OCI-M1 (cell line): ENCODE measurements at places on chromosomes 11 and 22.

- DNase-seq = no peak
These were observed 72.1 kb upstream of the TENM4 start for GRCh38 chr11:79512706-79513469.

- no peak for DNase-seq
These were observed 1.8 kb downstream of the RCN1 start for GRCh38 chr11:32092581-32093170.

DNA sequence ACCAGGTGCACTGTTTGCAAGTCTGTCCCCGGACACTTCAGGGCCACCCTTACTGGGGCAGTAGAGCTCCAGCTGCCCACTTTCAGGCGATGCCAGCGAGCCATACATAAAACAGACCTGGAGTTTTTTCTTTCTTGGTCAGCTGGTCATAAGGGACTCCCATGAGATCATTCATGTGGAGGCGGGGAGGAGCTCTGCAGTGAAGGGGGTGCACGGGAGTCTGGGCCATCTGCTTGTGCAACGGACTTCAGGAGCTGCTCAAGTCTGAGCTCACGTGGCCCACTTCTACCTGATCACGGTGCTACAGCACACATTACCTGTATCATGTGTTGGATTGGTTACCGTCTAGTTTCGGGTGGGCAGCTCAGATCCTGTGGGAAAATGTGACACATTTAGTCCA, 9.2 kb upstream of the MRGPRF start:
- DNase-seq = no peak

DNA sequence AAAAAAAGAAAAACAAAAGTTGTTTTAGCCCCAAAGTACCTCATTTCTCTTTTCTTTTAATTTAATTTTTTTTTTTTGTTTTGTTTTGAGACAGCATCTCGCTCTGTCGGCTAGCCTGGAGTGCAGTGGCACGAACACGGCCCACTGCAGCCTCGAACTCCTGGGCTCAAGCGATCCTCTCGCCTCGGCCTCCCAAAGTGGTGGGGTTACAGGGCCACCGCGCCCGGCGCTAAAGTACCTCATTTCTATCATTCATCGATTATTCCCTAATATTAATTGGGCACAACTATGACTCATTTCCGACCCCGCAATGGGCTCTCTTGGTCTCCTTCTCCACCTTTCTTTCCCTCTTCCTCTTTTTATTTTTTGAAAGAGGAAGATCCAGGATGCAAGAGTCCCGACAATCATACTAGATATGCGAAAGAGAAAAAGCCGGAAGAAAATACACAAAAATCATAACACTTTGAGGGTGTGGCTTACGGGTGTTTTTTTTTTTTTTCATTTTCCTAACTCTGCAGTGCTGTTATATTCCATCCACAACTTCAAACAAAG, 475 bp upstream of the AIP start:
- no peak for DNase-seq

DNA sequence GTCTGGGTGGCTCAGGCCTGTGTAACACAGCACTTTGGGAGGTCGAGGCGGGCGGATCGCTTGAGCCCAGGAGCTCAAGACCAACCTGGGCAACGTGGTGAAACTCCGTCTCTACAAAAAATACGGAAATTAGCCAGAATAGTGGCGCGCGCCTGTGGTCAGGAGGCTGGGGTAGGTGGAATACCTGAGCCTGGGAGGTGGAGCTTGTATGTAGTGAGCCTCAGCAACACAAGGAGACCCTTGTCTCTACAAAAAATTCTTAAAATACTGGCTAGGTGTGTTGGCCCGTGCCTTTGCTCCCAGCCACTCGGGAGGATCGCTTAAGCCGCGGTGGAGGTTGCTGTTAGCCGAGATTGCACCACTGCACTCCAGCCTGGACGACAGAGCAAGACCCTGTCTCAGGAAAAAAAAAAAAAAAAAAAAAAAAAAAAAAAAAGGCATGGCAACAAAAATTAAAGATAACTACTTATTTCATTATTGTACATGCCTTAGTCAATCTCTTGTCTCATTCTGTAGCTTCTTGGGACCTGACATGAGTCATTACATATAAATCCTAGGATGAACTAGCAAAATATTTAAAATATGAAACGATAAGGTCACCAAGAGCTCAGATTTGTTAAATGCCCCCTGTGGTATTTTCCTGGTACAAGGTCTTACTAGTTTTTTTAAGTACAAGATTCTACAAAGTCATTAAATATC, 1.1 kb downstream of the TAF1D start:
- peak; percentile 43 for DNase-seq

DNA sequence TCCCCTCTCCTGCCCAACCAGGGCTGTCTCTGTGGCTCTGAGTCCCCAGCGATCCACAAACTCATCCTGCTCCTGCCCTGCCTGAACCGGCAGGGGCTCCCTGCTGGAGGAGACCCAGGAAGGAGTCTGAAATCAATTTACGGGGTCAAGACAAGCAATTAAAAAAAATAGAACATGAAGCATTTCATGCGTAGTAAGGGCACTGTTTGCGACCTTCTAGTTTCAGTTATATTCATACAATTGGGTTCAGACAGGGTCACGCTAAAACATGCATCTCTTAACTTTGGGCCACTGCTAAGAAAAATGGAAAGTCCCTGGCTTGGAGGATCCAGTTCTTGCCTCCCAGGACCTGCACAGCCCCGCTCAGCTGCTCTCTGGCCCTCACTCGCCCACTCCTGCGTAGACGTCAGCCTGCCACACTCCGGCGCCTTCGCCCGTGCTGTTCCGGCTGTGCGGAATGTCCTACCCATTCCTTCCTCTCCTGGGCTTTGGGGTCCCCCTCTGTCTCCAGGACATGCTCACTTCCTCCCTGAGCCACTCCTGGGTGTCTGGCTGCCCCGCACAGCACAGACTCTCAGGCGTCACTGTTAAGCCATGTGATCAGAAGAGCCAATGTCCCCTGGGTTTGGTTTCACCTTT, 12.8 kb downstream of the NFAM1 start:
- no peak for DNase-seq

DNA sequence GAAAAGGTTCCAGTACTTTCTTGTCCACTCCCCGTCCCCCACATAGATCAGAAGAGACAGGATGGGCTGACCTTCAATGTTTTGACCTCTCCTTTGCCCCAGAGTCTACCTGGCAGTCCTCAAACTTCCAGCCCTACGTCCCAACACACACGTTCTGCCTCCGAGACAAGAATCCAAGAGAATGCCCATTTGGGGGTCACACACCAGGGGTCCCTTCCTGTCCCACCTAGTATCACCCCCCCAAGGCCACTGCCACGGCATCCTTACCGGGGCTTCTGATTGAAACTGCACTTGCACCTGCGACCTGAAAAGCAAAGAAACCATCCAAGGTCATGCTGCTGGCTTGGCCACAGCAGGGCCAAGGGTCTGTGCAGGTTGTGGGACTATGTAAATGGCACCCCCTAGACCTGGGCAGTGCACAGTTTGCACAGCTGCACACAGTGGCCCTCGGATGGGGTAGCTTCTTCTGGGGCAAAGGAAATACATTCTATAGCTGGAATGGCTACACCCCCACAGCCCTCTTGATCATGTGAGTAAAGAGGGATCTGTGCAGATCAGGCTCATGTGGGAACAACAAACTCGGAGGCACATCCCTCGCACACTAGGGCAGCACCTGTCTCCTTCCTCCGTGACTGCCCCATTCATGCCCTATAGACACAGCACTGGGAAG, 16.5 kb upstream of the FXYD2 start:
- no peak for DNase-seq

DNA sequence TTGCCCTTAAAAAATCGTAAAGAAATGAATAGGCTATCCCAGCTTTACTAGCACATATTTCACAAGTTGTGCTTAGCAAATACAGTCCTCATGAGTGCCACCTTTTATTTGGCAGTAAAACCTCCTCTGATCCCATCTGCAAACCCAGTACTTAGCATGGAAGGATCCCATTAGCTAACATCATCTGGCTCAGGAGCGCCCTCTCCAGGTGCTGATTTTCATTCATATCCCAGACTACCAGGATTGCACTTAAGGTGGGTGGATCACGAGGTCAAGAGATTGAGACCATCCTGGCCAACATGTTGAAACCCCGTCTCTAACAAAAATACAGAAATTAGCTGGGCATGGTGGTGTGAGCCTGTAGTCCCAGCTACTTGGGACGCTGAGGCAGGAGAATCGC, 76.1 kb upstream of the PAX6 start:
- DNase-seq = peak; percentile 25
